Right atrium auricular region (tissue), 2 donors: ENCODE measurements at places on chromosomes 1 and 21.

DNA sequence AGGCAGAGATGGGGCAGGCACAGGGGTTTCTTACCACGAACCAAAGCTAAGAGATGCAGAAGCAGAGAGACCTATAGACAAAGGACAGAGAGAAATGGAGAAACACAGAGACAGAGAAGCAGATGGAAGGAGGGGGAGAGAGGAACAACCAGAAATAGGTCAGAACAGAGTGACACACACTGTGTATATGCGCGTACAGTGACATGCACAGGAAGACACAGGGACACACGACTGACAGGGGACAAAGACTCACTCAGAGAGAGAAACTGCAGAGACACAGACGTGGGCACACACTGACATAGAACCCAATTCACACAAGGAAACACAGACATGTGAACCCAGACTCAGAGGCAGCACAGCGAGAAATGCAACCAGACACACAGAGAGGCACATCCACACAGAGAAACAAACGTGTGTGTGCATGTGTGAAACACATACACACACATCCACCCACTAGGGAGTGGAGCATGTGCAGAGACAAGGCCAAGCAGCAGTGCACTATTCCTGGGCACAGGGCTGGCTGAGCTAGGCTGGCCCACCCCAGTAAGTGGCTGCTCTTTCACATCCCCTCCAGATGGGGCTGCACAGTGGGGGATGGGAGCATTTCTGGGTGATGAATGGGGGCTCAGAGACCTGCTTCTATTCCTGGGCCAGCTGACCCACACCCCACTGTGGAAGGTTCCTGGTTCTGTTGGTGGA is 123.4 kb upstream of the CSF3R start:
- DNase-seq: no peak

DNA sequence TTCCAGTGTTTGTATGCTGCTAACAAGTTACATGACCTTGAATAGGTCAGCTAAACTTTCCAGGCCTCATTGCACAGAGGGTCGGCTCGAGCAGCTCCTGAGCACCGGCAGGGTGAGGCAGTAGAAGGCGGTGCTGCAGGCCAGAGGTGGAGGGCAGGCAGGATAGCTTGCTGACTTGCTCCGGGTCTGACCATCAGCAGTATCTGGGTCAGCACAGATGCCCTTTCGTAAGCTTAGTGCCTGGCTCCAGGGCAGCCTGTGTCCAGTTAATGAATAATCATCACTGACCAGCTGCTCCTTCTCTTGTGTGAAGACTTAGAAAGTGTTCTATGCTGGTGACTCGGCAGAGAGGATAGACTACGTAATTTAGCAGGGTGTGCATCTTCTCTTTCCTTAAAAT is 6.9 kb downstream of the MAPKAPK2 start:
- DNase-seq: no peak

DNA sequence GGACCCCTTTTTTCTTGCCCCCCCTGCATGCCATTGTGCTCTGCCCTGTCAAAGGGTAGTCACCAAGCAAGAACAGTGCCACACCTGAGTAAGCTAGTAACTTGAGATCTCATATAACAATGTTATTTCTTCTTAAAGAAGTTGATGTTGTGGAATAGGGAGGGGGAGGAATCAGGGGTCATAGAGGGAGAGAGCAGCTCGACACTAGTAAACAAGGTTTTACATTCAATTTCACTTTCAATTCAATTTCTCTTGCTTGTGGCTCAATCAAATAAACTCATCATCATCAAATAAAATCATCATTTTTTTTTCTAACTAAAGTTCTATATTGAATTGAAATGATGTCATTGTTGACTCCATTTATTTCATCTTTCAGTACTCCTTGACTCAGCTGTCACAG is 106.4 kb downstream of the CRB1 start:
- no peak for DNase-seq

- DNase-seq: no peak
Observed at GRCh38 chr1:6459850-6460265, 6.1 kb downstream of the TNFRSF25 start.

DNA sequence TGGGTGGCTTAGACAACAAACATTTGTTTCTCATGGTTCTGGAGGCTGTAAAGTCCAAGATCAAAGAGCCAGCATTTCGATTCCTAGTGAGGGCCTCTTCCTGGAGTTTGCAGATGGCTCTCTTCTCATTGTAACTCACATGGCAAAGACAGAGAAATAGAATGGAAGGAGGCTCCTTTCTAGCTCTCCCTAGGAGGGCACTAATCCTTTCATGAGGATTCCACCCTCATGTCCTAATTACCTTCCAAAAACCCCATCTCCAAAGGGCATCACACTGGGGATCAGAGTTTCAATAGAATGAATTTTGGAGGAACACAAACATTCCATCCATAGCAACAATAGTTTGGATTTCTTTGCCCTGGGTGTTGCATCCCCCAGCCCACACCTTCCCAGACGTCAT is 247.3 kb downstream of the TTLL7 start:
- no peak for DNase-seq

GRCh38 chr1:160189649-160190625 is at the start of gene CASQ1:
CASQ1 (plus strand) TSS chr1:160190575; CDS start chr1:160190752, 177 bp downstream.
- no peak for DNase-seq

DNA sequence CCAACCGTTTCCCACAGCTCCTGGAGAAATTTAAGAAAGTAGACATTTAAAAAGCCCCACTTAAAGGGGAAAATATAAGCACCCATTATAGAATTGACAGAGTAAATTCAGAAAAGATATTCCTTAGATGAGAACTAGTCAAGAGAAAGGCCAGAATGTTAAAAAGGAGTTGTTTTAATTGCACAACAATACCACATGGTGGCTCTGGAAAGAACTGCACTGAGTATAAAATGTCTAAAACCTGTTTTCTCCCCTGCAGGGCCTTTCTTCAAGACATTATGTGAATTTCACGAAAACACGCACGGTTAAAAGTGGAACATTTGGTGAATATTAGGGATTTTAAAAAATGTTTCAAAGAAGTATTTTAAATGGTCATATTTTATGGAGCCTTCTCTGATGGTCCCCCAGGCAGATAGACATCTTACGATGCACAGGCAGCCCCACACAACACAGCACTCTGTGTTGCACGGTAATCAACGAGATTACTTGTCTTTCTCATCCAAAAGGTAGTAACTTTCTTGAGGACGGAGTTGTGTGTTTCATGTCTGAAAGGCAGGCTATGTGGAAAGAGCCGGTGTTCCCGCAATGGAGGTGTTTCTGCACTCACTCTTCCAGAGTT is 101.9 kb downstream of the PRRX1 start:
- no peak for DNase-seq

GRCh38 chr1:220906561-220907334 is 27.5 kb downstream of the HLX start:
- no peak for DNase-seq

GRCh38 chr1:172408958-172409357 is 11.5 kb upstream of the C1orf105 start:
- DNase-seq: no peak

DNA sequence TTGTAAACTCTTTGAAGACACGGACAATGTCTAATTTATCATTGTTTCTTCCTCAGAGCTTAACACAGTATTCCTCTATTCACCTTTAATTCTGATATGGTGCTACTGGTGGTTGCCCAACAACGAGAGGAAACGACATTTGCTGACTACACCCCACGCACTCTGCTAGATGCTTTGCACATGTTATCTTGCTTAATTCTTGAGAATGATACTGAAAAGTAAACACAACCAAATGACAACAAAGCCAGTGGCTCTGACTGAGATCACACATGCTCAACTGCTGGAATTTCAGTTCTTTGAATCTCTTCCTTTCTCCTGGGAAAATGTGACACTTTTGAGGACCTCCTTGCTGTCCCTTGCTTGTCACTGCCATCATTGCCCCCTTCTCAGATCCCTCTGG is 37.2 kb upstream of the DDAH1 start:
- DNase-seq: no peak

GRCh38 chr21:44450999-44451398 is 4.3 kb upstream of the LRRC3 start:
- no peak for DNase-seq

GRCh38 chr1:231817801-231818200 is 191.2 kb downstream of the DISC1 start:
- no peak for DNase-seq

- DNase-seq: no peak
Observed at GRCh38 chr1:41862384-41863221, 56.1 kb downstream of the HIVEP3 start.

GRCh38 chr1:16155537-16156410 is at the start of gene EPHA2:
EPHA2 (minus strand) TSS chr1:16156069; CDS start chr1:16155932, 137 bp downstream.
- peak; percentile 97 for DNase-seq

- no peak for DNase-seq
Observed at GRCh38 chr1:169682071-169682470, 29.3 kb downstream of the SELL start.

DNA sequence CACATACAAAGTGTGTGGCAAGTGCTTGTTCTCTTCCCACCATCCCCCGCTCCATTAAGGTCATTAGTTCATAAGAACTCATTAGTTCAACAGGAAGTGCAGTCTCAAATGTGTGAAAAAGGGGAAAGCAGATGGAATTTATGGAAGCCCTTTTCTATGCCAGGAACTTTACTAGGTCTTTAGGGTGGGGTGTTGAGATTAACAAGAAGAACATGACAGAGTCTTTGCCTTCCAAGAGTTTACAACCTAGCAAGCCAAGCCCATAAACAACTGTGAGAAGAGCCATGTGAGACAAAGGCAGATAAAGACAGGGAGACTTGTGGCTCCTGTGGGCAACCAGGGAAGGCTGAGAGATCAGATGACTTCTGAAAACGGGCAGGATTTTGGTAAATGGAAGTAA is 21.4 kb downstream of the PLEKHA6 start:
- DNase-seq: no peak

DNA sequence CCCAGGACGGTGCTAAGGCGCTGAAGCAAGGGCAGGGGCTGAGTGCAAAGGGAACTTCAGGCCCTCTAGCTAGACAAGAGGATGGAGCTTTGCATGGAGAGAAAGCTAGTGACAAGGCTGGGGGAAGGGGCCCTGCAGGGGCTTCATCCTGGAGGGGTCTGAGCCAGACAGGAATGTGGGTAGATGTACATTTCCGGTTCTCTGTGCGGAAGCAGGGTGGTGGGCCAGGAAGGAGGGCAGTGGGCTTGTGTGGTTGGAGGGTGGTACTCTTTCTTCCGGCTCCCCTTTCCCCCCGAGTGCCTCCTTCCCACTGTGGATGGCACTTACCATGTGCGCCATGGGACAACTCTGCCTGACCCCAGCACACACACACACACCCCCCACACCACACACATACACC is 1.5 kb downstream of the KISS1 start:
- DNase-seq: no peak

GRCh38 chr1:201795066-201795465 is 33.9 kb upstream of the IPO9 start:
- DNase-seq: no peak

GRCh38 chr1:52503706-52504105 is 49.2 kb downstream of the TUT4 start:
- DNase-seq: no peak

GRCh38 chr1:106907795-106908194 is 148.7 kb upstream of the PRMT6 start:
- no peak for DNase-seq

GRCh38 chr1:41954533-41954944 is 35.8 kb upstream of the HIVEP3 start:
- no peak for DNase-seq

DNA sequence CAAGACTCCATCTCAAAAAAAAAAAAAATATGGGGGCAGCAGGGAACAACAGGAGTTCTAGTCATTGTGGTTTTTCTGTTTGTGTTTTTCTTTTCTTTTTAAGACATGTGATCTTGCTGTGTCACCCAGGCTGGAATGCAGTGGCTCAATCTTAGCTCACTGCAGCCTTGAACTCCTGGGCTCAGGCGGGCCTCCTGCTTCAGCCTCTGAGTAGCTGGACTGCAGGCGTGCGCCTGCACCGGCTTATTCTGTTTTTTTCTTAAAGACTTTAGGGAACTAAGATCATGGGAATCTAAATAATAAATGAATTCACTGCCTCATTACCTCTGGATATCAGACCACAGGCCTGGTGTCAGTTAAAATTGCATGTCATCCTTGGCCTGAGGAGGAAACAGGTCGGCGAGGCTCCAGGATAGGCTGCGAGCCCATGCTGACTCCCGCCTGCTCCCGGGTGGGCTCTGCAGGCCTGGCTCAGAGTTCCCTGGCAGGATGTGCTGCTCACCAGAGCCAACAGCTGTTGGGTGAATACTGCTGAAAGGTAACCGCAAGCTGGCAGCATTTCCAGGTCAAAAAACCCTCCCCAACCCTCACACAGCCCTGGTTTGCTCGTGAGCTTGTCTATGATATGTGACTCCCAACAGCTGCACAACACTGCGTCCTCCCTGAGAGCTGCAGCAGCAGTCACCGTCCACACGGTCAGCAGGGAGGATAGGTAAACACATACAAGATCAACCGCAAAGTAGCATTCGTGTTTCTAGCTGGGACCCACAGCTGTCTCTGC is 58.1 kb downstream of the SCCPDH start:
- DNase-seq: peak; percentile 61

GRCh38 chr1:47830641-47831333 is 166.4 kb downstream of the TRABD2B start:
- DNase-seq: no peak

GRCh38 chr1:46577671-46578070 is 26.2 kb upstream of the KNCN start:
- DNase-seq: no peak

DNA sequence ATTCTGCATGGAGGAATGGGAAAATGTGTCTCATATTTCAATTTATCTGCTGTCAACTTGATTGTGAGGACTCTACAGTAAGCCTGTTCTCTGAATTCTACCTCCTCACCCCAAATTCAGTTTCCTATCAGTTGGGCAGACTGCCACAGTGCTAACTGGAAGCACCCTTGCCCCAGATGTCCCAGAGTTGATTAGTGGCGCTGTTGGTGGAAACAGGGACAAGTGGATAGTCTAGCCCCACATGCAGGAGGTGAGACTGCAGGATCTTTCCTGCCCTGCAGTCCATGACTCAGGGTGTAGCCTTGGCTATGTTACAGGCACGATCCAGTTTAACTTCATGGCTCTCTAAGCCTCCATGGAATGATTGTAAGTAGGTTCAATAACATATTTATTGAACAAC is 22.1 kb downstream of the ADAM30 start:
- DNase-seq: no peak

- no peak for DNase-seq
Observed at GRCh38 chr1:166910396-166910994, 34.4 kb upstream of the TADA1 start.

- no peak for DNase-seq
Observed at GRCh38 chr1:198304431-198304830, 147.6 kb downstream of the NEK7 start.

DNA sequence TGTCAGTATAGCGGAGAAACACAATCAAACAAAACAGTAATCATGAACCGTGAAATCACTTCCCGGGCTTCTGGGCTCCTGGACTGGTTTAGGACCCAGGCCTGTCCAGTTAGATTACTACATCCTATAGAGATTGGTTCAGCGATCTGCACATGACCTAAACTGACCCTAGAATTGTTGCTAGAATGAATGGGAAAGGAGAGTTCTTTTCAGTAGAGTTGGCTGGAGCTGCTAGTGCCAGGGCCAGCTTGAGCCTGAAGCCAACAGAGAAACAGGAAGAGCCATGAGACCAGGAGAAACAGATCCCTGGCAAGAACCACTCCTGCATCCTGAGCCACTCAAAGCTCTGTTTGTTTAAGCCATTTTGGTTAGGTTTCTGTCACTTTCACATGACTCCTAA is 474.3 kb upstream of the C1orf87 start:
- DNase-seq: no peak

GRCh38 chr1:248810727-248811513 is 14.8 kb downstream of the SH3BP5L start:
- peak; percentile 57 for DNase-seq
